ENCODE measurements at places on chromosomes 12 and 14. TPM values are rescaled to one million over a fixed set of nuclear protein-coding genes. Genes with fewer than 3 reads are reported as not detected.

The KIF26A gene
- 8.0 TPM for total RNA-seq

The RNASE7 gene
- total RNA-seq, result not detected

The LRRIQ1 gene
- total RNA-seq, result 0.88 TPM

The SDR9C7 gene
- not detected for total RNA-seq

The TSPAN19 gene
- 0.35 TPM for total RNA-seq

The NRXN3 gene
- 0.92 TPM for total RNA-seq

The IRF9 gene
- 45.4 TPM for total RNA-seq

The KCNH3 gene
- total RNA-seq, result not detected

All from glomerular endothelial cell (primary cell).